ENCODE measurements at places on chromosomes 12 and 14.

GRCh38 chr14:69135133-69135532 is 17.8 kb downstream of the DCAF5 start:
- DNase-seq = no peak

GRCh38 chr14:95359994-95360826 is 40.5 kb upstream of the CLMN start:
- no peak for DNase-seq

DNA sequence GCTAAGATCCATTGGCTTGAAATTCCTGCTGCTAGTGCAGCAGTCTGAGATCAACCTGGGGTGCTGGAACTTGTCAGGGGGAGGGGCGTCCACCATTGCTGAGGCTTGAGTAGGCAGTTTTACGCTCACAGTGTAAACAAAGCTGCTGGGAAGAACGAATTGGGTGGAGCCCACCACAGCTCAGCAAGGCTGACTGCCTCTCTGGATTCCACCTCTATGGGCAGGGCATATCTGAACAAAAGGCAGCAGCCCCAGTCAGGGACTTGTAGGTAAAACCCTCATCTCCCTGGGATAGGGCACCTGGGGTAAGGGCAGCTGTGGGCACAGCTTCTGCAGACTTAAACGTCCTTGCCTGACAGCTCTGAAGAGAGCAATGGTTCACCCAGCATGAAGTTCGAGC is 191.7 kb downstream of the ALG10B start:
- no peak for DNase-seq

GRCh38 chr14:95784137-95784536 is 70.2 kb upstream of the TCL1A start:
- no peak for DNase-seq

DNA sequence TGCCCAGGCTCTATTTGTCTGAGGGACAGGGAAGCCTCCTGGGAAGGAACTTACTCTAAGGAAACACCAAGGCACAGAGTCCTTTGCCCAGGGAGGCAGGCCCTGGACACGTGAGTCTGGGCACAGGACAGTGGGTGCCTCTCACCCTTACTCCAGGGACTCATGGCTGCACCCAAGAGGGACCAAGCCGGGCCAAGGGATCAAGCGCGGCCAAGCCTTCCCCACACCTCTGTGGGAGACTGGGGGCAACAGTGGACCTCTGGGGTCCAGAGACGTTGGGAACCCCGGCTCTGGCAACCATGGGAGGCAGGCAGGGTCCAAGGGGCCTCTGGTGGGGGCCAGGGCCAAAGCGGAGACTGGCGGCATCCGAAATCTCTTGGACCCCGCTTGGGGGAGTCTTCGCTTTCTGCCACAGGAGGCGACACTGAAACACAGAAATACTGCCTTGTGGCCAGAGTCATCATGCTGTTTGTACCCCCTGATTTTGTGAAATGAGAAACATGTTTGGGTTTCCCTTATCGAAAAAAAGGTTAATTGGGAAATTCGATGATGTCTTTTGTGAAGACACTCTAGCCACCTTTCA is 51.7 kb upstream of the BCL11B start:
- no peak for DNase-seq

DNA sequence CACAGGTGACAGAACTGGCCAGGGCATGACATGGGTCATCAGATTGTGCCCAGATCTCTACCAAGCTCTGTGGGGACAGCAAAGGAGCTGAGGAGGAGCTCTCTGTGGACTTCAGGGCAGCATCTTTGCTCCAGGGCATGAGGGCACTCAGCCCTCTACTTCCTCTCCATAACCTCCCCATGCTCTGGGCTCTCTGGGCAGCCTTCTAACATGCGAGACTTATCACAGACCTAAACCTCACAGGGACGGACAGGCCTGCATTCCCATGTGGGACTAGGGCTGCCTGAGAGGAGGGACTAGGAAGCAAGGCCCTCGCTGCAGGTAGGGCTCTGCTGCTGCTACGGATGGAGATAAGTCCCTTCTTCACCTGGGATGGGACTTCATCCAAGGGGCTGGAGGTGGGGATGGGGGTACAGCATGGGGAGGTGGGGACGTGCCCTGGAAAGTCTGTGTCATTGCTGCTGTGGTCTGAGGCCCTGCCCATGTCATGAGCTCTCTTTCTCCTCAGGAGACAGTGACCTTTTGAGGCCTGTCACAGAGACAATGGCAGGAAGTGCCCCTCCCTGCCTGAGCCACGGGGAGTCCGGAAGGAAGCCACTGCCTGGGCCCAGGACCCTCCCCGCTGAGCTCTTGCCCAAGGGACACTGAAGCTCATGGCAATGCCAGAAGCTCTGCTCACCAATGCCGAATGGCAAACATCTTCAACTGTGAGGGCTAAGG is 44.1 kb downstream of the PITPNM2 start:
- DNase-seq = no peak

GRCh38 chr14:35883677-35884293 is 57.6 kb downstream of the BRMS1L start:
- no peak for DNase-seq

- no peak for DNase-seq
Measured at GRCh38 chr12:68602720-68603119, 8.0 kb upstream of the RAP1B start.

DNA sequence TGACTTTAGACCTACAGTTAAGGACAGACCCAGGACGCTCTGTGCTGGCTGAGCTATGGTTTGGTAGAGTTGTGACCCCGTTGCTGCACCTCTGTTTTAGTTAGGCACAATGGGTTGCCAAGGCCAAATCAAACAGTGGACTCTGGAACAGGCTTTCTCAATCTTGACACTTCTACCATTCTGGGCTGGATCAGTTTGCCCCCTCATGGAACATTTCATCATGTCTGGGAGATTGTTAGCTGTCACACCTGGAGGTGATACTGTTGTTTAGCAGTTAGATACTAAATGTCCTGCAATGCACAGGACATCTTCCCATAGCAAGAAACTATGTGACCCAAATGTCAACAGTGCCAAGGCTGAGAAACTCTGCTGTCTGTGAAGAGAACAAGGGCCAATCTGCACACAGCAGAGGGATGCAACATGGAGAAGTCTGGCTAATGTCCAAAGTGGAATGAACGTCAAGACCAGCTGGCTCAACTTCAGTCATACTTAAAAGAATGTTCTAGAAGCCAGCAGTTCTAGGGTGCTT is 65.6 kb upstream of the DICER1 start:
- DNase-seq = no peak

DNA sequence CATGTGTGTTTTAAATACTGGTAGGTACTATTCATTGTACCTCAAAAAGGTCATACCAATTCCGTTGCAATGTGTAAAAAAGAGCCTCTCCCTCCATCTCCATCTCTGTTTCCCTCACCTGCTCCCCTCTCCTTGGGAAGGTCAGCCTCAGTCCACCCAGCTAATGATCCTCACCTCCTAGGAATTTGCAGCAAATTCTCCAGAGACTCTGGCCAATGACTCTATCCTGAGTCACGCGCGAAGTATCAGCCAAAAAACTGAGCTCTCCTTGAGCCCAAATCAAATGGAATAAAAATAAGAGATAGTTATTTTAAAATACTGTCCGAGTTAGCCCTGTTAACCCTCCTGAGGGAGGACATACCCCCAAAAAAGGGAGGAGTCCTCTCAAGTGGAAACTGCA is 148.4 kb downstream of the DPF3 start:
- DNase-seq = no peak

GRCh38 chr12:113239811-113240331 is 18.6 kb downstream of the TPCN1 start:
- no peak for DNase-seq

DNA sequence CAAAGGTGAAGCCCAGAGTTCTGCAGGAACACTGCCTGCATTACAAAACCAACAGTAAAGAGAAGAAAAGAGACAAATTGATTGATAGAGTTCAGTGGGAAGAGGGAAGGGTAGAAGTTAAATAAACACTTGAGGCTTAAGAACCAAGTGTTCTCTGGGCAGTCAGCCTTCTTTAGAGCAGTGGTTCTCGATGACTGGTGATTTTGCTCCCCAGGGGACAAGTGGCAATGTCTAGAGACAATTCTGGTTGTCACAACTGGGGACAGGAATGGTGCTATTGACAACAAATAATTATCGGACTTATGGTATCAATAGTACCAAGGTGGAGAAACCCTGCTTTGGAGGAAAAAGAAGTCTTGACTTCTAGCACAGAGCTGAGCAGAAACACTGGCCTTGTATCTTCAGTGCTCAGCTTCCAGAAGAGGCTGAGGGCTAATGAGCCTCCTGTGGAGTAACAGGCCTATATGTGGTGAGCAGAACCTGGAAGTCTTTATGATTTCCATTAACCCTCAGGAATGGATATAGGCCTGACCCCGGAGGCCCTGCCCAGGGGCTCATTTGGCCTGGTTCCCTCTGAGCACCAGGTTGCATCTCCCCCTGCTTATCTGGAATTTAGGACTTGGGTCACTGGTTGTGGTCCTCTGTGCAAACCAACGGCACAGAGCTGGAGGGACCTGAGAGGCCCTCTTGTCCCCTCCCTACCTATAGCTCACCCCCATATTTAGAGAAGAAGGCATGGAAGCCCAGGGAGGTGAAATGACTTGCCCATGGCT is 204.6 kb upstream of the PWP1 start:
- DNase-seq = no peak

- DNase-seq = no peak
Measured at GRCh38 chr14:22814941-22815713, at the start of gene SLC7A7. SLC7A7 (minus strand) TSS chr14:22815435; CDS start chr14:22813398, 2,037 bp downstream.

GRCh38 chr14:35929186-35929585 is 103.0 kb downstream of the BRMS1L start:
- no peak for DNase-seq

- no peak for DNase-seq
Measured at GRCh38 chr12:124506832-124507153, 60.6 kb downstream of the NCOR2 start.

DNA sequence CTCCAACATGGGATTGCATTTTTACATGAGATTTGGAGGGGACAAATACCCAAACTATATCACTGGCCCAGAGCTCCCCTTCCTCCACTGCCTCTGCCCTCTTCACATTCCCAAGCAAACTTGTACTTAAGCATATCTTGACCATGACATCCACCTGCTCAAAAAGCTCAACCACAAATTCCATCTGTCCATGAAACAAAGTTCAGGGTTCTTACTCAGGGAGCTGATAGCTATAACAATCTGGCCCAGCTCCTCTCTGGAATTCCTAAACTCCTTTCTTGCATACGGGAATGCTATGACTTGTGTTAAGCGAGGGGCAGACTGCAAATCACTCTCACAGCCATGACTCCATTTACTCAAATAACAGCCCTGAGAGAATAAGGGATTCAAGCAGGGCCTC is 152.1 kb downstream of the GALC start:
- no peak for DNase-seq

DNA sequence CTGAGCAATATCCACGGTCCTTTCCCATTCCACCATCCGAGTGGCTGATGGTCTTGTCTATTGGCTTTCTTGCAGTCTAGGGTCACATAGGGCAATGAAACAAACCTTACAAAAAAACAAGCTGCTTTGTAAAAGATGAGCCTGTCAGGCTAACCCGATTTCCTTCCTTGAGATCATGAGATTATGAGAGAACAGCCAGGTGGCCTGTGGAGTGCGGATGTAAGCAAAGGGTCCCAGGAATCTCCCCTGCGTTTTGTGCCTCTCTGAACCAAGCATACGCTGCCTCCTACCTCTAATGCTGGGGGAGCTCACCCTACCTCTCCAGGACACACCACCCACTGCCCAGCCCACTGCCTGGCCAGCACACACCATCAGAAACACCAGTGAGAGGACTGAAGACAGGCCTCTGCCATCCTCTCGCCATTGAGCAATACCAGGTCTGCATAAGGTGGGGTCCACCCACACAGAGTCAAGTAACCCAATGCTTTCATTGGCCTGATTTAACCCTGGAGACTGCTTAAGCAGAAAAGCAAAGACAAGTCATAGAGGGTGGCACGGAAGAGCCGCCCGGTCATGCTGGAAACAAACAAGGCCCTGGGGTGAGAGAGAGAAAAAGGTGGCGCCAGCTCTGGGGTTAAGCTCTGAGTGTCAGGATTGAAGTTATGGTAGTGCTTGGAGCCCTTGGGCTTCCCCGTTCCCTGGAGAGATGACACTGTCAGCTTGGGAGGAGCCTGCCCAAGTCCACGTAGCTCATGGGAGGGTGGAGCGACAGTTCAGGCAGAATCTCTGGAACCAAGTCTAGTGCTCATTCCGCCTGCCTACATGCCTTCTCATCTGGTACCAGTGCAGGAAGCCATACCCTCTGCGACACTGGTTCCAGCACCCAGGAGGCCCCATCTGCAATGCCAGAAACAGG is 46.6 kb downstream of the CALM1 start:
- no peak for DNase-seq

- no peak for DNase-seq
Measured at GRCh38 chr12:71469258-71469750, 29.7 kb downstream of the LGR5 start.

DNA sequence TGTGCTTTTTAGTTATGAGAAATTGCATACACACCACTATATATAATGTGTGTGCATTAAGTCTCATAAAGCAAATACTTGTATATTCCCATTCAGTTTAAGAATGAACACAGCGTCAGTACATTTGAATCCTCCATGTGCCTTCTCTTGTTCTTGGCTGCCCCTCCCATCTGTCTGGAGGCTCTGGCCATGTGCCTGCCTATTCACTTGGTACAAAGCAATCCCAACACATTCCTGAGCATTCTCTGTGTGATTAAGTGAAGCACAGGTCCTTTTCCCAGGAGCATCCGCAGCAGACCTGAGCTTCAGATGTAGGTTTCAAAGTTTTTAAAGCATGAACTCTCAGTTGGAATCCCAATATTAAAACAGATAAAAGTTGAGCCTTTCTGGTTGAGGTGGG is 58.7 kb downstream of the POLR3B start:
- no peak for DNase-seq

DNA sequence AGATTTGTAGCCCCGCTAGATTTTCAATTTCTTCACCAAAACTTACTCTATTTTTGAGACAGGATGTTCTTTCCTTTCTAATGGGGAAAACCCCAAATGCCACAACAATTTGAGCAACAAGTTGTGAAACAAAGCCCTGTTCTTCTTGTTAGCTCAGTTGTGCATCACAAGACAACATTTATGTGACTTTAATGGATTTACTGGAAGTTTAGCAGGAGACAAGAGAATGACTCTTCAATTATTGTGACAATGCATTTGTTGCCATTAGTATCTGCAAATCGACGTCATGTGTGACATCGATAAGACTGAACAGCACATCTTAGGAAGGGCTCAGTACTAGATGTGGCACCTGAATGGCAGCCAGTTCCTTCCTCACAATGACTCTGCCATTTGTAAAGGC is 1028.9 kb upstream of the TMEM132C start:
- DNase-seq = no peak

- no peak for DNase-seq
Measured at GRCh38 chr12:84411031-84411430, 501.6 kb downstream of the SLC6A15 start.

DNA sequence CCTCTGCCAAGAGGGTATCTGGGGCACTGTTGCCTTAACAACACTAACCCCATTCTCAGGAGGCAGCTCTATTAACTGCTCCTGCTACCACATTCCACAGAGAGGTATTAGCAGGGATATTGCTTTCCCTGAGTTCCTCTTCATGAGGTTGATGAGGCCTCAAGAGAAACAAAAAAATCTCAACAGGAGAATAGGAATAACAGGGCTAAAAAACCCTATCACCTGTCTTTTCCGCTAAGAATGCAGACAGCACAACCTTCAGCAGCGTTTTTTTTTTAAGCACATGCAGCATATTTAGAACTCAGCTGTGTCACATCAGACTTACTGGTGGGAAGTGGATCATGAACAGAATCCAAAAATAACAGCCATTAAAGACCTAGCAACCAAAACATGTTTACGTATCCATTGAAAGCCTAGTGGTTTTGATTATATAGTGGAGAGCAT is 29.2 kb downstream of the ATF7 start:
- no peak for DNase-seq
